Stromal cell of bone marrow (primary cell): ENCODE measurements at places on chromosomes 13 and 19.

DNA sequence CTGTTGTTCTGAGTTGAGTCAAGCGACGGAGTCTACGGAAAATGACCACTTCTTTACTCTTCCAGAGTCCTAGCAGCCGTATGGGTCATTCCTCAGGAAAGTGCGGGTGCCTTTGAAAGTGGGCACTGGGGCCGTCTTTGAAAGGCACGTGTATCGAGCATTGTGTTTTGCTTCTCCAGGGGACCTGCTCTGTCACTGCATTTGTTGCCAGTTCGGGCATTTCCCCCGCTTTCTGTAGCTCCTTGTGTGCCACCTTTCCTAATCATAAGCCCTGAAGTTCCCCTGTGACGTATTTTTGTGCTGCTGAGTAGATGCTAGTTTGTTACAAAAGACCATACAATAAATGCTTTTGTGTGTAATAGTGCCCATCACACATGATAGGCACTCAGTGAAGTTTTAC is 24.4 kb downstream of the SPATA13 start:
- DNase-seq, result no peak

DNA sequence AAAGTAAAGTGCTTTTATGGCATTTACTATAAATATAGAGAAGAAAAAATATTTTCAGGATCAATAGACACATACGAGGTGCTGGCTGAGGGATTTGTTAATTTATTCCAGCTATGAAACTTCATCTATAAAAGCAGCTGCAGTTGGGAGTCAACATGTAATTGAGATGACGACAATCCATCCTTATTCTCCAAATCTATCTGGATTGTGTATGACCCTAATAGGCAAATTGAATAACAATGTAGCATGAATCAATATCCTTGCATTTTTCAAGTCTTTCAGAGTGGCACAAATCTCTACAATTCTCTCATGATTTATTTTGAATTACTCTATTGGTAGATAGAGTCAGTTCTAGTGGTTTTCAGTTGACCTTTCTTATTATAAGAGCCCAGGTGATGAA is 1296.5 kb upstream of the SPRY2 start:
- DNase-seq, result no peak

GRCh38 chr13:43390619-43391018 is 367.2 kb downstream of the DNAJC15 start:
- DNase-seq, result no peak

GRCh38 chr19:33621811-33622504 is at the start of gene CHST8:
Gene CHST8 (plus strand): TSS chr19:33621953. CDS start chr19:33689262, 67,309 bp downstream.
- DNase-seq, result peak; percentile 3

DNA sequence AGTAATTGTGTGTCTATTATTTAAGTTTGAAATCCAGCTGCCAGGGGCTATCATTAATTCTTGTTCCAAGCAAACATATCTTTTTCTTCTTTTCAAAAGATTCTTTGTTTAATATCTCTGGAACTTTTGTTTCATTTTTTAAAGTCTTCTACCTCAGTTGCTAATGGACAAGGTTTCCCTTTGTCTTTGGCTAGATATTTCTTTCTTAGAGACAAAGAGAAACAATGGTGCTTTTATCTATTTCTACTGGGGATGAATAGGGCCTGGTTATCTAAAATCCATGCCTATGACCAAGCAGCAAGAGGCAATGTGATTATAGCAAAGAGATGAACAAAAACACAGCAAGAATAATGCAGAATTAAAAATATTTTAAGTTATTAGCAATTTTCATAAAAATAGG is 661.3 kb upstream of the KLF12 start:
- no peak for DNase-seq

GRCh38 chr19:55550321-55550650 is 4.9 kb upstream of the SBK3 start:
- DNase-seq, result no peak

- DNase-seq, result no peak
Measured at GRCh38 chr13:31327182-31327860, 127.5 kb downstream of the B3GLCT start.

DNA sequence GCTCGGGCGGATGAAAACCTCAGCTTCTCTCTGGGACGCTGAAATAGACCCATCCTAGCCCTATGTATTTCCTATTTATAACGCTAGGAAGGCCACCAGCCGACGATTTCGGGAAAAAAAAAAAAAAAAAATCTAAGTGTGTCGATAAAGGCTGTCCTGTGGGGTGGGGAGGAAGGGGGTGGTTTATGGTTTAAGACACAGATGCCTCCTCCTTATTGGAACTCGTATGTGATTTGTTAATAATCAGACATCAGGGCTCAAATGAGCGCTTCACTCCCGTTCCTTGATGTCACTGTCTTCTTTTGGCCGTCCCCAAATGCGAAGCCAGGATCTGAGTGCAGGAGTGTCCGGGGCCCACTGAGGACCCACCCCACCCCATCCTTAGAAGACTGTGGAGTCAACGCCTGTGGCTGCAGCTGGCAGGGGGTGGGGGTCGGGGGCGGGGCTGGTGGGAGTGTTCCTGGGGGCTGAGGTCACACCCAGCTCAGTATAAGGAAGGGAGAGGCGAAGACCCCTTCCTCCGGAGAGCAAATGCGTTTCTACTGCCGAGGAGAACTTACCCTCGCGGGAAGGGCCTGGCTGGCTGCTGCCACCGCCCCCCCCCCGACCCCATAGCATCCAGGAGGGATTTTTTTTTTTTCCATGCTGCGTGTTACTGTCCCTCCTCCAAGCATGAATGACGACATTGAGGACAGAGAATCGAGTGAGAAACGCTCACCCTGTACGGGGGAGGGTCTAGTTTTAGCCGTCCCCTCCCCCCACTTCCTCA is 971 bp downstream of the ATCAY start:
- no peak for DNase-seq

DNA sequence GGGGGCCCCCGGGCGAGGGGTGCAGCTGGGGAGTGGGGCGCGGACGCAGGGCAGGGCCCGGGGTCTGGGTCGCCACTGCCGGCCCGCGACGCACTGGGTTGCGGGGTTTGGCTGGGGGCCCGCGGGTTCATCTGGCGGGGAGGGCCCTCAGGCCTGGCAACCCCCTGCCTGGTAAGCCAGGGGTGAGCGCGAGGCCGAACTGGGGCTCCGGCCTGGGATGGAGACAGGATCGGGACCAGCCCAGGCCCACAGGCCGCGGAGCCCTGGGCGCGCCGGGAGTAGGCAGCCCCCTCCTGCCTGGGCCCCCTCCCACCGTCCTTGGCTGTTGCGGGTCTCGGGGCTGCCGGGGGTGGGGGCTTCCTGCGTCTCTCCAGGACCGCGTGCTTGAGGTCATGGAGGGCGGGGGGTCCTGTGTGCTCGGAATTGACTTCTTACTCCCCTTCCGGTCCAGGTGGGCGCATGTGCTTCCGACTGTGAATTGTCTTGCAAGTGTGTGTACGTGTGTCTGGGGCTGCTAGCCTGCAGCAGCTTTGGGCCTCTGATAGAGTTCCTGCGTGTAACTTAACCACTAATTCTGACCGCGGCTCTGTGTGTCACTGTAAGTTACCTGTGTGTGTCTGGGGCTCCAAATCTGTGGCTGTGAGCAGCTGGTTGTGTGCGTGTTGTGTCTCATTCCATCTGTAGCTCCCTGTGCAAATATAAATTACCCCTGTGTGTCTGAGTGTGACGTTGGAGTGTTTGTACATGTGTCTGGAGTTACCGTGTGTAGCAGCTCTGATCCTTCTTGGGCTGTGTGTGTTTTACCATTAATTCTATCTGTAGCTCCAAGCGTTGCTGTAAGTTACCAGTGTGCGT is 751 bp downstream of the GRAMD1A start:
- DNase-seq, result no peak

DNA sequence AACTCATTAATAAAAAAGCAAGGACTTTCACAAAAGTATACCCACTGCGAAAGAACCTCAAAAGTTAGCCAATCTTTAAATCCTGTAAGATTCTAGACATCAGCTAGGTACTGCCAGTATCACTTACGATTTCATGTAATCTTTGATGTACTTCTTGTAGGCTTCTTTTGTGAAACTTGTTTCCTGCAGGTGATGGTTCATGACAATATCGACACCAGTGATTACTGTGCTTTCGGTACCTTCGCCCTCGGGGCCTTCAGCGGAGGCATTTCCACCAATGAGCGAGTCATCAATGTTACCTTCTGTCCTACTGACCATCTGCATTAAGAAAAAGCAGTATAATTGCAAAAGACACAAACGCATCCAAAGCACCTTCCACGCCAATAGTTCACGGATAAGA is 1.1 kb downstream of the TPT1 start:
- no peak for DNase-seq

DNA sequence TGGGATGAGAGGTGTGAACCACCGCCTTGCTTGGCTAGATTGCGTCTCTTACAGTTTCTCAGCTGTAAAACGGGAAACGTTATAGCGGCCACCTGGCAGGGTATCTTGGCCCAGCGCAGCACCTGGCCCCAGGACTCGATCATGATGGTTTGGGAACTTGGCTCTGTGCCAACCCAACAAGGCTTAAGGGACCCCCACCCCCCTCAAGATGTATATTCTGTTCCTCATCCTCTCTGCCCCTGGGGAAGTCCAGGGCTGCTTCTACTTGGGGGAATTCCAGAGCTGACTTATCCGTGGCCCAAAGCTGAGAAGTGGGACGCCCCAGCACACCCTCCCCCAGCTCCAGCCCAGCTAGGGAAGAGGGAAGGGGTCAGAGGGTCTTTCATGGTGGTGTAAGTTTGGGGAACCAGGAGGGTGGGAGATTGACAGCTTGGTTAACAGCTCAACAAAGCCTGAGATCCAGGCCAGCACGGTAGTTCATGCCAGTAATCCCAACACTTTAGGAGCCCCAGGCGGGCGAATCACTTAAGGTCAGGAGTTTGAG is 695 bp downstream of the ICAM1 start:
- DNase-seq, result no peak

DNA sequence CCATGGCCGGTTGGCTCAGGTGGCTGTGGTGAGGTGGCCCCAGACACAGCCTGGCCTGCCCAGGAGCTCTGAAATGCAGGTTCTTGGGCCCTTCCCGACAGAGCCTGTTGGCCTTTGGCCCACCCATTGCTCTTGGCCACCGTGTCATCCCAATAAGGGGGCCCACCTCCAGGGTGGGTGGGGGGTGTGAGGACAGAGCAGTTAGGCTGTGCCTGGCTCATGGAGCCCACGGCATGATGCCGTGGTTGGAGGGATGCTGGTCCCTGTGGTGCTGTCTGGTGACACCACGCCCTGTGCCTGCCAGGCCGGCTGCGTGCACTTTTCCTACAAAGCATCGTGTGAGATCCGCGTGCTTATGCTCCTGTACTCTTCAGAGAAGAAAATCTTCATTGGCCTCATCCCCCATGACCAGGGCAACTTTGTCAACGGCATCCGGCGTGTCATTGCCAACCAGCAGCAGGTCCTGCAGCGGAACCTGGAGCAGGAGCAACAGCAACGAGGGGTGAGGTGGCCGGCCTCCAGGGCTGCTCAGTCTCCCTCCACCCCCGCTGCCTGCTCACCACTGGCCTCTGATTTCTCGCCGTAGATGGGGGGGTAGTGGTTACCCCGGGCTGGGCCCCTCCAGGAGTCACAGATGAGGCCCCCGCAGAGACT is 7.6 kb downstream of the PNKP start:
- DNase-seq, result no peak

DNA sequence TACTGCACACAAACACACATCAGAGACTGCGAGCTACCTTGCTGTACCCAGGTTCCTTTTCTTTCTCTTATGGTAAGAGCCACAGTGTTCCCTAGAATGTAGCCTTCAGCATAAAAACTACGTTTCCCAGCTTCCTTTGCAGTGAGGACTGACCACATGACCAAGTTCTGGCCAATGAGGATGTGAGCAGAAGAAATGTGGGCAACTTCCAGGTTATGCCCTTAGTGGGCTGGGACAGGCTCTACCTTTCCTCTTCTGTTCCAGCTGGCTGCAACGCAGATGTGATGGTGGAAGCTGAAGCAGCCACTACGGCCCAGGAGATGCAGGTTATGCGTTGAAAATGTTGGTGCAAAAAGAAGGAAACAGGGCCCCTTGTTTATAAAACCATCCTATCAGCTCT is 27.5 kb downstream of the VRK3 start:
- no peak for DNase-seq

GRCh38 chr13:84393981-84394625 is 511.8 kb upstream of the SLITRK1 start:
- DNase-seq, result no peak

DNA sequence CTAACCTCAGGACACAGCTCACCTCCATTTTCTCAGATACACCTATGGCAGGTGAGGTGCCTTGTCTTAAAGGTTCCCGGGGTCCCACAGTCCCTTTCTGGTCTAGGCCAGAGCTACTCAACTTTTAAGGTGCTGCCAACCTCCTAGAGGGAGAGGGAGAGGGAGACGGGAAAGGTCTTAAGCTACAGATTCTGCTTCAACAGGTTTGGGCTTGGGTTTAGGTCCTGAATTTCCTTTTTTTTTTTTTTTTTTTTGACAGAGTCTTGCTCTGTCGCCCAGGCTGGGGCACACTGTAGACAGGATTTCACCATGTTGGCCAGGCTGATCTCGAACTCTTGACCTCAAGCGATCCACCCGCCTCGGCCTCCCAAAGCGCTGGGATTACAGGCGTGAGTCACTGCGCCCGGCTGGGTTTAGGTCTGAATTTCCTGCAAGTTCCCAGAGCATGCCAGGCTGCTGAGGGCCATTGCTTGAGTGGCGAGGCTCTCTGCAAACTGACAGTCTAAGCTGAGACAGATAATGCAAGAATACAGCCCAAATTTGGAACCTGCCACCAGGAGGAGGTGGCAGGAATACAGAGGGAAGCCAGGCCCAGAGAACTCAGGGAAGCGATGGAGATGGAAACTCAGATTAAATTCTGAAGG is 7.8 kb upstream of the SYCN start:
- no peak for DNase-seq

DNA sequence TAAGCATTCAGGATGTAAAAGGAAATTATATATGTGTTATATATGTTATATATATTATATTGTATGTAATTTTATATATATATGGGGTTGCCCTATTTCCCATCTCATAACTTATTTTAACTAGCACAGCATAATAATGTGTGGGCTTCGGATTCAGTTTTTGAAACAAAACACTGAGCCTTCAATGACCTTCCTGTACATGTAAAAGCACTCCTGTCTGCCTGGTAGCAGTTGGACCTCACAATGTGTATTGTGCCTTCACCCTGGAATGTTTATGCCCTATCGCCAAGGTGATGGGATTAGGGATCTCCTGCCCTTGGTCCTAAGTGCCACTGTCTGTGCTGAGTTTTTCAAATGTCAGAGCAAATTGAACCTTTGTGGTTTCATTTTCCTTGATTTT is 968.8 kb downstream of the TUBA3C start:
- DNase-seq, result no peak

- no peak for DNase-seq
Measured at GRCh38 chr19:42794765-42795164, 29.3 kb upstream of the PSG8 start.

DNA sequence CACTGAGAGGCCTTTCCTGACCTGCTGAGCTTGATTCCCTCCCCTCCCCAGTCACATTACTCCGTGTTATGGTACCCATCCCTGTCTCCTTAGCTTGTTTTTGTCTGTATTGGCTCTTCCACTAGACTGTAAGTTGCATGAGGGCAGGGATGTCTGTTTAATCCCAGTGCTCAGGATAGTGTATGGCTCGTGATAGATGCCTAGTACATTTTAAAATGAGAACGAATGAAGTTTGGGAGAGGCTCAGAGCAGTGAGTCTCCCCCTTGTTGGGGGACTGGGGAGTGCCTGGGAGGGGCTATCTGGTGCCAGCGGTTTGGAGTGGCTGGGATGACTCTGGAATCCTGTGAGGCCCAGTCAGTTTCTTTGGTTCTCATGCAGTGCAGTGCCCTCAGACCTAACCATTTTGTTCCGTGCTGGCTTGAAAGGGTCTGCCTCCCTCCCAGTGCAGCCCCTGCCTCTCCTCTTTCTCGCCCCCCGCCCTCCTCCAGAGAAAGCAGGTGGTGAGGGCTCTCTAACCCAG is 35.5 kb downstream of the ACTN4 start:
- DNase-seq, result no peak
